Activated CD8-positive, alpha-beta memory T cell treated with anti-CD3 and anti-CD28 coated beads for 24 hours (primary cell): ENCODE measurements at places on chromosomes 11 and 22.
A peak's percentile ranks its signal among the peaks of the same experiment; 100 is the strongest.

DNA sequence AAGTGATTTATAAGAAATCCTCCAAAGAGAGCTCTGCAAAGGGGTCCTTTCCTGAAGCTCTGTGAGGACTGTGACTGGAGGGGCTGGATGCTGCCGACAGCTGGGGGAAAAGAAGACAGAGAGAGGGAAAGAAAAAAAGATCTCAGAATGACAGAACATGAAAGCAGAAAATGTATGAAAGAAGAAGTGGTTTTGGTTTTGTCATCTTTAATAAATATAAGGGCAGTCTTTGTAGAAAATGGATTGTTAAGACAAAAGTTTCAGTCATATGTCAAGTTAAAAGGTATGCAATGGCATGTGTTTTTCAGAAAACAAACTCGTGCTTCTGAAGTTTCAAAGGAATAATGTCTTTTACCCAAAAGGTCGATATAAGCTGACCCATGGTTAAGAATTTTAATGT lies 105.5 kb downstream of the CCDC83 start:
- DNase-seq: no peak

DNA sequence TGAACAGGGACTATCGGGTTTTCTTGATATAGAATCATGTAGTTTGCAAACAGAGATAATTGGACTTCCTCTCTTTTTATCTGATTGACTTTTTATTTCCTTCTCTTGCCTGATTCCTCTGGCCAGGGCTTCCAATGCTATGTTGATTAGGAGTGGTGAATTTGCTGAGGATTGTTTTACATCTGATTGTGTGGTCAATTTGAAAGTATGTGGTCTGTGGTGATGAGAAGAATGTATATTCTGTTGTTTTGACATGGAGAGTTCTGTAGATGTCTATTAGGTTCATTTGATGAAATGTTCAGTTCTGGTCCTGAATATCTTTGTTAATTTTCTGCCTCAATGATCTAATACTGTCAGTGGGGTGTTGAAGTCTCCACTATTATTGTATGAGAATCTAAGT lies 713.2 kb upstream of the CCDC179 start:
- no peak for DNase-seq

DNA sequence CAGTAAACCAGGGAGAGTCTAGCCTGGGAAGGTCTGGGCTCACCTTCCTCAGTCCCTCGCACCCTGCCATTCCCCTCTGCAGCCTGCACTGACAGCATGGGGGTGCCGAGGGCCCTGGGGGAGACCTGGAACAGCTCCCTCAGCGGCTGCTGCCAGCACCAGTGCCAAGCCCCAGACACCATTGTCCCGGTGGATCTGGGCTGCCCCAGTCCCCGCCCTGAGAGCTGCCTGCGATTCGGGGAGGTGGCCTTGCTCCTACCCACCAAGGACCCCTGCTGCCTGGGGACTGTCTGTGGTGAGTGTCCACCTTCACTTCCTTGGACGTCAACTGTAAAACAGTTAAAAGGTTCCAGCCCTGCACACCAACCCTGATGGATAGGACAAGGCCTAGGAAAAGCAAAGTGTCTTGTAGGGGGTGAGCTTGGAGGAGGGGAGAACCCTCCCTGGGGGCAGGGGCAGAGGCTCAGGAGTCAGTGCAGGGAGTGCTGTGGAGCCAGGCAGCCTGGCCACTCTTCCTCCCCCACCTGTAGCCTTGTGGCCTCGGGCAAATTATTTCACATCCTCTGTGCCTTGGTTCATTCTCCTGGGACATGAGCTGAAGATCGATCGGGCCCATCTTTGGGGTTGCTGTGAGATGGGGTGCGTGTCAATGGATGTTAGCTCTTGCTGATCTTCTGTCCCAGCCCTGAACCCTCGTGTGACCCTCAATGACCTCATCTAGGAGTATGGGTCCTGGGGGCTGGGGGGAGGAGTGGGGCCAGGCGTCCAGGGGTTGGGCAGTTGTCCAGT lies 85.2 kb upstream of the MYOD1 start:
- DNase-seq: no peak

DNA sequence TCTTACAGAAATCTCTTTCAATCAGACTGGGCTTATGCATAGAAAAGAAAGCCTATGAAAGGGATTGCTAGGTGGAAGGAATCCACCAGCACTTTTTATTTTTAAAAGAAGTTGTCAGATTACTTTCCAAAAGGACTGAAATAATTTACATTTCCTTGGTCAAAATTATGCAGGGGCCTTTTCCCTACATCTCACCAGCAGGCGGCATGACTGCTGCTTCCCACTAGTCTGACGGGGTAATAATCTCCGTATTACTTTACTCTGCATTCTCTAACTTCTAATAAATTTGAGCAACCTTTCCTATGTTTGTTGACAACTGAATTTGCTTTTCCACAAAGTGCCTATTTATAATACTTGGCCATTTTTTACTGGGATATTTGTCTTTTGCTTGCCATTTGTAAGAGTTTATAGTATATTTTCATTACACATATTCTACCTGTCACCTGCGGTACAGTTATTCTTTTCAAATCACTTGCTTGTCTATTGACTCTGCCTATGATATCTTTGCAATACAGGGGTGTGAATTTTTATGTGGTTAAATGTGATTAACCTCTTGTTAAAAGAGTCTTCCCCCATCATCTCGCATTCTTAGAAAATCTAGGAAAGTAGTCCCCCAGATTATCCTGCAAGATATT lies 51.9 kb upstream of the USP47 start:
- no peak for DNase-seq

DNA sequence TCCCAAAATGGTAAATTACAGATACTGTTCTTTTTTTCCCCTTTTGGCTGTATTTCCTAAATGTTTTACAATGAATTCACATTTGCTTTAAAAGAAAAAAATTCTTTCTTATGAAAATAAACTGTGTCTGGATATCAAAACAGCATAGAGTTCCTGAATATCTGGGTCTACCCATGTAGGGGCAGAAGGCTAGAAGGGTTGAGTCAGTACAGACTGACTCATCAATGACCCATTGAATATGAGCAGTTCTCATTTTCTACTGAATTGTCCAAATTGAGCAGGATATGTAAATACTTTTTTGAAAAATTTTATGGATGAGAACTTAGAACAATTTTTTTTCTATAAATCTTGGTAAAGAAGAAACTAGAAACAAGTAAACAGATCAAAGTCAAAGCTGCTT lies 16.3 kb upstream of the C11orf87 start:
- no peak for DNase-seq

GRCh38 chr11:77042111-77042726 lies 8.0 kb downstream of the B3GNT6 start:
- no peak for DNase-seq

DNA sequence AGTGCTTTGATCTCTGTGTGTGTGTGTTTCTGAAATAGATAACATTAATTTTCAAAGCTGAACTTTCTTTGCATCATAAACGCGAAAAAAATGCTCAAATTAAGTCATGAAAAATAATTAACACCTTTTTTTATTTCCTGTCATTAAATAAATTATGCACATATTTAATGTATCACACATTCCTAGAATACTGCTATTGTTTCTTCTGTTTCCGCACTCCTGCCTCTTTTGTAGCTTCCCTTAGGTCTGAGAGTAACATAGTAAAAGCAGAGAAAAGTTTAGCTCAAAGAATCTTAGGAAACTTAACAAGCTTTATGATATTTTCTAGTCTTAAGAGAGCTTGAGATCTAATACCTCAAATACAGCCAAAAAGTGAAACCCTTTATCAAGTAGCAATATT lies 504.2 kb downstream of the JRKL start:
- DNase-seq: no peak

DNA sequence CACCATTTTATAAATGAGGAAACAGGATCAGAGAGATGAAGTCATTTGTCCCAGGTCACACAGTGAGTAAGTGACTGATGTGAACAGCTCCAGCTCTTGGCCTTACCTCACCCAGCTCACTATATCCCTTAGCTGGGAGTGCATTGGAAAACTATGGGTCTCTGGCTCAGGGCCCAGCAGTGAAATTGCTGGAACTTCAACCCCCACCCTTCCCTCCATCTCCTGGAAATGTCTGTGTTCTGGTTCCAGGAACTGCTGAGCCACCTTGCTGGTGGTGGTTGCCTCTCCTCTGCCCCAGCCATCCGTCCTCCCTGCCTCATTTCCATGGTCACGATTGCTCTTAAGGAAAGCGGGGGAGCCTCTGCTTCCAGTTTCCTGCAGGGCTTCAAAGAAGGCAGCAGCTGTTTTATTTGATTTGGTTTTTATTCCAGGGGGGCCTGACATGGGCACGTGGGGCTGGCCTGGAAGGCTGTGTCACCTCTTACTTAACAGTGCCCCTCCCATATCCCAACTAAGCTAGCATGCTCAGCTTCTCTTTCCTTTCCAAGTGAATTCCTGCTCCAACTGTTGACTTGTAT lies 46.2 kb upstream of the CSTF3 start:
- DNase-seq: no peak

GRCh38 chr22:49305214-49305965 lies 522.3 kb downstream of the BRD1 start:
- peak; percentile 89 for DNase-seq

DNA sequence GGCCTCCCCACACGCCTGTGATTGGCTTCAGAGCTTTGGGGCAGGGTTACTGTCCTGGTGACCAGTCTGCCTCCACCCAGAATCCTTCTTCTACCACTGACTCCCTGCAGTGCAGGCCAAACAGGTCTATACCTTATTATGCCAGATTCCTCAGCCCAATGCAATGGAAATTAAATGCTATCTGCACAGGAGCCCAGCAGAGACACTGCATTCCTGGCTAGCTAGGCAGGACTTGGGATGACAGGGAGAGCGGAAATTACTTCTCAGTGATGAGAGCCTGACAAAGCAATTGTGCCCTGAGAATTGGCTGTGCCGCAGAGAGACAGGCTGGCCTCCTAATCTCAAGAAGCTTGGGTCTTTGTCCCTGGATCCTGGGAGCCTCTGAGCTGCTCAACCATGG lies 143.8 kb upstream of the NCAM1 start:
- DNase-seq: no peak

GRCh38 chr11:28596816-28597215 lies 488.6 kb downstream of the METTL15 start:
- no peak for DNase-seq
